ENCODE measurements at places on chromosomes 11 and 22. TPM values are rescaled to one million over a fixed set of nuclear protein-coding genes. Genes with fewer than 3 reads are reported as not detected.

The DNAL4 gene
- 28.4 TPM for total RNA-seq

DNA sequence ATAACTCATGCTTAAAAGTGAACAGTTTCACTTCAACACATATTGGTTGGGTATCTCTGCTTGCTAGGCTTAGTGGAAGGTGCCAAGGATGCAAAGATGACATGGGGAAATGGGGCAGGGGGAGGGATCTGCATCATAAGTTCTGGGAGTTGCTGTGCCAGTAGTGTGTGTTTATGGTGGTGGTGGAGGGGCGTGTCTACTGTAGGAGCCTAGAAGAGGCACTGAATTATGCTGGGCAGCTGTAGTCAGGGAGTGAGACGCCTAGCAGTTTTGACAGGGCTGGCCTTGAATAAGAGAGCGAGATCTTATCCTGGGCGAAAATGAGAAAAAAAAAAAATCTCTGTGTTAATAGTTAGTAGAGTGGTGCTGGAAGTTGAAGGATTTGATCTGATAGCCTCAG is 3.0 kb downstream of the ELMOD1 start:
- peak; percentile 50 for DNase-seq

- peak; percentile 90 for DNase-seq
These were observed 8.7 kb upstream of the C1QTNF6 start for GRCh38 chr22:37196539-37197450.

The PAMR1 gene
- 1.8 TPM for total RNA-seq

The FAM181B gene
- total RNA-seq = 0.21 TPM

DNA sequence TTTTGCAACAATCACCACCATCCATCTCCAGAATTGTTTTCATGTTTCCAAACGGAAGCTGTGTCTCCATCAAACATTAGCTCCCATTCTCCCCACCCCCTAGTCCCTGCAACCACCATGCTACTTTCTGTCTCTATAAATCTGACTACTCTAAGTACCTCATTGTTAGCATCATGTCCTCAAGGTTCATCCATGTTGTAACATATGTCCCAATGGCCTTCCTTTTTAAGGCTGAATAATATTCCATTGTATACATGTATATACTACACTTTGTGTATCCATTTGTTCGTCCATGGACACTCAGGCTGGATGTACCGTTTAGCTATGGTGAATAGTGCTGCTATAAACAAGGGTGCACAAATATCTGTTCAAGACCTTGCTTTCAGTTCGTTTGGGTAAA is 8.2 kb upstream of the DPF2 start:
- DNase-seq = no peak

- DNase-seq = no peak
These were observed 25.2 kb downstream of the DCPS start for GRCh38 chr11:126328938-126329643.

DNA sequence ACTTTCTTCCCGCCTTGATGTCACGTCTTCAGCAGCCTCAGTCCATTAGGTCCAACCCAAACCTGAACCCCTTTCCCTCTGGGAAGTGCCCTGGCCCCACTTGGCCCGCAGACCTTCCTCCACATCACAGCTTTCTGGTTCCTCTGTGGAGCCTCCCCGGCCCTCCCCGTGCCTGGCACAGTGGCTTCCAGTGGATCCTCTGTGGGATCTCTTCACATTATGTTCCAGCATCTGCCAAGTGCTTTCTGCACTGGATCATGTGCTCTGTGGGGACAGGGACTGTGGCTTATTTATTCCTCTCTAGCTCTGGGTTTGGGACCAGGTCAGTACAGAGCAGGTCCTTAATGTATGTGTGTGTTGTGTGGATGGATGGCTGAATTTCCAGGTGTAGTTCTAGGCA is 30.9 kb downstream of the POLR3H start:
- no peak for DNase-seq

DNA sequence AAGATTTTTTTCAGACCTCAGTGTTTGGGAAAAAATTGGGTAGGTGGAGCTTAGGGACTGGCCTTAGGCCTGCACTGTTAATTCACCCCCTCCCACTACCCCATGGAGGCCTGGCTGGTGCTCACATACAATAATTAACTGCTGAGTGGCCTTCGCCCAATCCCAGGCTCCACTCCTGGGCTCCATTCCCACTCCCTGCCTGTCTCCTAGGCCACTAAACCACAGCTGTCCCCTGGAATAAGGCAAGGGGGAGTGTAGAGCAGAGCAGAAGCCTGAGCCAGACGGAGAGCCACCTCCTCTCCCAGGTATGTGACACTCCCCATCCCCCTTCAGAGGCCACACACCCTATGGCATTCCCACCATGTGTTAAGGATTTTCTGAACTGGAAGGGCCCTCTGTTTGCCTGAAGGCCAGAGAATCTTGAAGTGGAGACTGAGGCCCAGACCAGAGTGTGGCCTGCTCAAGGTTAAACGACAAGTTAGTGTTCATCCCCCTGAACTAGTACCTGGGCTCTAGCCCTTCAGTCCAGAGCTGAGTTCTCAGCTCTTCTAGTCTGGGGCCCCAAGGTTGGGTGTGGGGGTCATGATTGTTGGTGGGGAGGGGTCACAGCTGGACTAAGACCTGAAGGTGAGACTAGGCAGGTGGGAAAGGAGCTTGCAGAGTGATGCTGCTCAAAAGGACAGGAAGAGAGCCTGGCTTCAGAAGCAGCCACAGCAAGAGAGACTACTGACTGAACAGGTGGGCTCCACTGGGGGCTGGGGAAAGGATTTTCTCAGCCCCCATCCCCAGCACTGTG is 2.3 kb upstream of the FOLR1 start:
- peak; percentile 98 for DNase-seq

DNA sequence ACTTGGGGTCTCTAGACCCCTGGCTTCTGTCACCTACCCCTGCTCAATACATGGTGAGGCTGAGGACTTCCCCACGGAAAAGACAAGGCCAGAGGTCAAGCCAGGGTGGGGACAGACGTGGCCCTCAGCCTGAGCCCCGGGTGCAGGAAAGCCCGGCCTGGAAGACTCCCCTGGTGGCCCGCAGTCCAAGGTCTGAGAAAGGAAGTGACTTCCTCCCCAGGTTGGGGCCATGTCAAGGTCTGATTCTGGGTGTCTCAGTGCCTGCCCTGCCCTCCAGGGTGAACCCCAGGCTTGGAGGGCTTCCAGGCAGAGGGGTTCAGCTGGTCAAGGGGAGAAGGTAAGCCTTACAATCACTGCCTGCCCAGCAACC is 3.9 kb downstream of the CTSD start:
- no peak for DNase-seq

The LMO2 gene
- total RNA-seq = 26.6 TPM

The DEUP1 gene
- 2.4 TPM for total RNA-seq

The OR56A4 gene
- 0.06 TPM for total RNA-seq

The OR4C5 gene
- not detected for total RNA-seq

- DNase-seq = no peak
These were observed 31.4 kb upstream of the TTC12 start for GRCh38 chr11:113282898-113283437.

The RBFOX2 gene
- 195 TPM for total RNA-seq

GRCh38 chr11:44120169-44120568 is 24.7 kb downstream of the EXT2 start:
- no peak for DNase-seq

DNA sequence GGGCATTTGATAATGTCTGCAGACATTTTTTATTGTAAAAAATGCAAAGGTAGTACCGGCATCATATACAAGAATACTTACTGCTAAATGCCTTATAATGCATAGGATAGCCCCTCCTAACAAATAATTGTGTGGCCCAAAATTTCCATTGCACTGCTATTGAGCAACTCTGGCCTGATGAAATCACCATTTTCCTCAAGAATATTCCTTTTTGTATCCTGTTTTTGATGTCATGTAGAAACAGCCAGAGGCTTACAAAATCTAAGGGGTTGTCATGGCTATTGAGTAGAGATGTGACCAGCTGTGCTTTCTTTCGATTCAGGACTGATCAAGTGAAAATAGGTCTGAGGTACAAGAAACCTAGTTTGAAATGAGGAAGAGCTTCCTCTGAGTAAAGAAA is 854.3 kb downstream of the KCNA4 start:
- DNase-seq = no peak

DNA sequence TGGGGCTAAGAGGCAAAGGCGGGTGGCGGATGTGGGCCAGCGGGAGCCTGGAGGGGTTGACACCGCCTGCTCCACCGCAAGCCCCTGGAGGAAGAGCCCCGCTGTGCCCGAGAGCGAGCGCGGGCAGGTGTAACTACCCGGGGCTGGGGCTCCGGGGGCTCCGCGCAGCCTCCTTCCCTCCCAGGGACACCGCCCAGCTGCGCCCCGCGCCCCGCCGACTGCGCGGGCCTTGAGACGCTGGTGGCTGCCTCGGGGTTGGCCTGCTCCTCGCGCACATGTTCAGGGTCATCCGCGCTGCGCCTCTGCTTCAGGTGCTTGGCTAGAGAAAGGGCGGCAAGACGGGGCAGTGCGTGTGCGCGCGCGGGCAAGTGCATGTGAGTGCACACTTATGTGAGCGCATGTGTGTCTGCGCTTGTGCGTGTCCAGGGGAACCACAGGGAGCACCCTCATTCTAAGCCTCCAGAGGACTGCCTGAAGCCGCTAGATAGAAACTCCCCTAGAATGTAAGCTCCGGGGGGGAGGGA is 197.5 kb upstream of the TMEM45B start:
- DNase-seq = no peak

The PLA2G3 gene
- 0.85 TPM for total RNA-seq

DNA sequence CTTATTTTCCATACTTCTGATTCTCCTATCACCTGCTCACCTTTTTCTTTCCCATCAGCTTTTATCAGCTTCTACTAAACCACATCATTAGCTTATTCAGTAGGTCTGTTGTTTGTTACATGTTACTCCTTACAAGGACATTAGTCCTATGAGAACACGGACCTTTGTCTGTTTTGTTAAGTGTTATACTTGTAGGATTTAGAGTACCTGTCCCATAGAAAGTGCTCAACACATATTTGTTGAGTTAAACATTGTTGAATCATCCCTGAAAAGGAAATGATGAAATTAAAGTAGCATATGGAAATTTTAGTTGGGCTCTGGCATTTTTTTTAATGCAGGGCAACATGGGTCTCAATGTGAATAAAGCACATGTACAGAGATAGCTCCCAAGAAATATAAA is 222.1 kb upstream of the CARD18 start:
- no peak for DNase-seq

DNA sequence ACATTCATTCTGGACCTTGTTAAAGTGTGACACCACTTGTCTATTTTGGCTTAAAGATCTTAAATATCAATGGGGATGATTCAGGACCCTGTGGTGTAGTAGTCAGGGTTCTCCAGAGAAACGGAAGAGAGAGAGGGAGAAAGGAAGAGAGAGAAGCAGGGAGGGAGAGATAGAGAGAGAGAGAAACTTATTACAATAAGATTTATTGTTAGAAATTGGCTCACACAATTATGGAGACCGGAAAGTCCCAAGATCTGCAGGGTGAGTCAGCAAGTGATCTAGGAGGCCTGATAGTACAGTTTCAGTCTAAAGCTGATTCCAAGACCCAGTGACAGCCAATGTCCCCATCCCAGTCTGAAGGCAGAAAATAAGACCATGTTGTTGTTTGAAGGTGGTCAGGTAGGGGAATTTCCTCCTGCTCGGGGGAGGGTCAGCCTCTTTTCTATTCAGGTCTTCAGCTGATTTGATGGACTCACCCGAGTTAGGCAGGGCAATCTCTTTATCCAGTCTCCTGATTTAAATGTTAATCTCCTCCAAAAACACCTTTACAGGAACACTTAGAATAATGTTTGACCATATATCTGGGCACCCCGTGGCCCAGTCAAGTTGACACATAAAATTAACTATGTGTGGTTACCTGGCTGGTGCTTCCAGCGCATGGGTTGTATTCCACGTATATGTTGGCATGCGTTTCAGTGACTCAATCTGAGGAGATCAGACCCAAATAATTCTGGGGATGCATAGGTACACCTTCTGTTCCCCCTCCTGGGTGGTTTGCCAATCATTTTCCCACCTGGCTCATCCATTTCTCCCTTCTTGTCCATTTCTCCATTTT is 1350.5 kb downstream of the TBC1D22A start:
- DNase-seq = no peak

DNA sequence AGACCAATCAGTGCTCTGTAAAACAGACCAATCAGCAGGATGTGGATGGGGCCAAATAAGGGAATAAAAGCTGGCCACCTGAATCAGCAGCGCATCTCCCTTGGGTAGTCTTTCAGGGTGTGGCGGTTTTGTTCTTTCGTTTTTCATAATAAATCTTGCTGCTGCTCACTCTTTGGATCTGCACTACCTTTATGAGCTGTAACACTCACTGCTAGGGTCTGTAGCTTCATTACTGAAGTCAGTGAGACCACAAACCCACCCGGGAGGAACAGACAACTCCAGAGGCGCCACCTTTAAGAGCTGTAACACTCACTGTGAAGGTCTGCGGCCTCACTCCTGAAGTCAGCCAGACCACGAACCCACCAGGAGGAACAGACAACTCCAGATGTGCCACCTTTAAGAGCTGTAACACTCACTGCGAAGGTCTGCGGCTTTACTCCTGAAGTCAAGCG is 175.5 kb upstream of the PDGFD start:
- no peak for DNase-seq

GRCh38 chr11:61828379-61828628 is 204 bp downstream of the FADS2 start:
- DNase-seq = no peak

DNA sequence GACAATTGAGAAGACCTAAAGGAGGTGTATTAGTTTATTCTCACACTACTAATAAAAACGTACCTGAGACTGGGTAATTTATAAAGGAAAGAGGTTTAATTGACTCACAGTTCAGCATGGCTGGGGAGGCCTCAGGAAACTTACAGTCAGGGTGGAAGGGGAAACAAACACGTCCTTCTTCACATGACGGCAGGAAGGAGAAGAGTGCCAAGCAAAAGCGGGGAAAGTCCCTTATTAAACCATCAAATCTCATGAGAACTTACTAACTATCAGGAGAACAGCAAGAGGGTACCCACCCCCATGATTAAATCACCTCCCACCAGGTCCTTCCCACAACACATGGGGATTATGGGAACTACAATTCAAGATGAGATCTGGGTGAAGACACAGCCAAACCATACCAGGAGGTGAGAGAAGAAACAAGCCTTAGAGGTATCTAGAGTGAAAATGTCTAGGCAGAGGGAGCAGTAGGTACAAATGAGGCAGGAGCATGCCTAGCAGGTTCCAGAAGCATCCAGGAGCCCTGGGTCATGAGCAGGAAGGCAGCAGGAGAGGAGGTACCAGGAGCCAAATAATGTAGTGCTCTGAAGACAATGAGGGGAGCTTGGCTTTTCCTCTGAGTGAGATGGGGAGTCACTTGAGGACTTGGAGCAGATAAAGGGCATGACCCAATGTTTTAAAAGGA is 31.6 kb downstream of the IL10RA start:
- DNase-seq = no peak

All from lung (tissue), 17 donors.